ENCODE measurements at places on chromosomes 7 and 10.

- no peak for DNase-seq
Measured at GRCh38 chr7:100003711-100004661, 11.4 kb upstream of the ZKSCAN1 start.

DNA sequence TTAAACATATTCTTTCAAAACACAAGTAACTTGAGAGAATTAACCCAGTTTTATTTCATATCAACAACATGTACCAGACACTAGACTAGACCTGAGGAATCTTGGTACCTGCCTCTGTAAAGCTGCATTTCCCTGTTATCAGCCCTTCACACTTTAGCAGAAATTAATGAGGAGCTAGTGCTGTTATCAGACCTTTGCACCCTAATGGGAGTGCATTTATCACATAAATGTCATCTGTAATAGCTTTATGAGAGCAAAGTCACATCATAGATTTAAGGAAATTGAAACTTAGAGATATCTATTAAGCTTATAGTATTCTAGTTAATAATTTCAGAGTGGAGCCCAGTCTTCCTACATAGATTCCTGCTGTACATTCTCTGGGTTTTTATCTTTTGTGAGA lies 270.4 kb upstream of the YAE1 start:
- DNase-seq, result no peak

DNA sequence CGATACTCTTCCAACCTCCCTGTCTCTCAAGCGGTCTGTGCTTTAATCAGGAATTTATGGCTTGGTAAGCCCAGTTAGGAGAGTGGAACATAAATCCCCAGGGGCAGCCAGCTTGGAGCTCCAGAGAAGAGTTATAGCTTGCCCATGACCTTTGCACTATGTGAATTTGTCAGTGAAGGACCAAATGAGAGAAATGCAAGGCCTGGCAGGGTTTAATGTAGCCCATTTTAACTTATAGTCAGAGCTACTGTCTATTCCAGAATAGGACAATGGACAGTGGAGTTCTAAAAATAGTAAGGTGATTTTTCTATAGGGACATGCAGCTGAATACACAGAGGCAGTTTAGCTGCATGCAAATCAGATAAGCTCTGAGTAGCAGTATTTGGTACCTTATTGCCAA lies 142.6 kb upstream of the CAV2 start:
- DNase-seq, result no peak

DNA sequence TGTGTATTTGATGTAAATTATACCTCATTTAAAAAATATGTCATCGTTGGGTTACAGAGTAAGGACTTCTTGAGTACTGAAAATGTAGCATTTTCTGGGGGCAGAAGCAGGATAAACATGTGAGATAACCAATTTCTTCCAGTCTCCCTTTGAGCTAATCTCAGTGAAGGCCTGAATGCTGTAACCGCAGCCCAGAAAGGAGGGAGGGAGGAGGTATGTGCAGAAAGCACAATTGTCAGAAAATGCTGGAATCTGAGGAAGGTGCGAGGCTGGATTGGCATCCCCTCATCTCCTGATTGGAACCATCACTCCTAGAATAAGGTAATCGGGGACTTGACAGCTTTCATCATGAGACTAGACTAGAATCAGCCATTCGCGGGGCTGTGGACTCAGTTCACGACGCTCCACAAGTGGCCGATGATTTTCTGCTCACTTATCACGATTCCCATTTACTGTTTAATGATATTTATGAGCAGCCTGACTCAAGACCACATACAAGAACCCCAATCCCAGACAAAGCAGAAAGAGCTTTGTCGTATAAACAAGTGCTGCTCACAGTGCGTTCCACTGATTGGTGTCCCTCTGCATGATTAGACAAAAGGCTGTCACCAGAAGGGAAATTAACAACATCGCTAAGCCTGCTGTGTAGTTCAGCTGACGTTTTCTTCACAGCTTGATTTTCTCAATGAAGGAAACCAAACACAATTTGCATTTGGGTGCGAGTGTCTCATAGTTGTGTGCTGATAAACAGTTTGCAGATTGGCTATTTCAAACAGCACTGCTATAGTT lies 93.2 kb downstream of the SVIL start:
- no peak for DNase-seq

DNA sequence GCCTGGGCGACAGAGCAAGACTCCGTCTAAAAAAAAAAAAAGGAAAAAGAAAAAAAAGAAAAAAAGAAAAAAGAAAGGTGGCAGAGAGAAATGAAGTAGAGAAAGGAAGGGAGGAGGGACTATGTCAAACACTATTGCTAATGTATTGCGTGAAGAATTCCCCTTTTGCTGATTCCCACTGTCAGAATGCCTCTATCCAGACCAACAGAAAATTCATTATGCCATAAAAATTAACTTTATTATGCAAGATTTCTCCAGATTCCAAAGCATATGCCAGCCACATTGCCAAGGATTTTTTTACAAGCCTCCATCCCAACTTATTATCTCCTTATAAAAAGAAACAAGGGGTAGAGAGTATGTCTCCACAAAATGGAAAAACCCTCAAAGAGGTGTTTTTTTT lies 209.3 kb downstream of the MTERF1 start:
- DNase-seq, result no peak

GRCh38 chr10:131735577-131735976 lies 165.2 kb upstream of the PPP2R2D start:
- no peak for DNase-seq

- DNase-seq, result no peak
Measured at GRCh38 chr7:5793361-5794072, 12.1 kb upstream of the RNF216 start.

- no peak for DNase-seq
Measured at GRCh38 chr10:85602713-85603112, 763.9 kb downstream of the GRID1 start.

DNA sequence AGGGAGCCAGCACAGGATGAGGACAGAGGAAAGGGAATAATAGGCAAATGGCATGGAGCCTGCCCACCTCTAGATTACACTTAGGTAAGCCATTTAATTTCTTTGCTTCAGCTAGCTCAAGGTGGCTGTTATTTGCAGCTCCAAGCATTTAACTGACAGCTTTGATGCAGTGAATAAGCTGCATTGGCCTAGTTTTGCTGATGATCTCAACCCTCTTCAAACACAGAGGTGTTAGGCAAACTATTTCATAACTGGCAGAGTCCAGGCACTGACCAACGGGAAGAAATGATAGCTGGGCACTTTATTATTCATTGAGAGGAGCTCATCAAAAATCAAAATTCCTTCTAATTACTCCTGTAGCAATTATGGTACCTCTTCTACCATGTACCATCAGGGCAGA lies 317.4 kb downstream of the BMPER start:
- DNase-seq, result no peak

DNA sequence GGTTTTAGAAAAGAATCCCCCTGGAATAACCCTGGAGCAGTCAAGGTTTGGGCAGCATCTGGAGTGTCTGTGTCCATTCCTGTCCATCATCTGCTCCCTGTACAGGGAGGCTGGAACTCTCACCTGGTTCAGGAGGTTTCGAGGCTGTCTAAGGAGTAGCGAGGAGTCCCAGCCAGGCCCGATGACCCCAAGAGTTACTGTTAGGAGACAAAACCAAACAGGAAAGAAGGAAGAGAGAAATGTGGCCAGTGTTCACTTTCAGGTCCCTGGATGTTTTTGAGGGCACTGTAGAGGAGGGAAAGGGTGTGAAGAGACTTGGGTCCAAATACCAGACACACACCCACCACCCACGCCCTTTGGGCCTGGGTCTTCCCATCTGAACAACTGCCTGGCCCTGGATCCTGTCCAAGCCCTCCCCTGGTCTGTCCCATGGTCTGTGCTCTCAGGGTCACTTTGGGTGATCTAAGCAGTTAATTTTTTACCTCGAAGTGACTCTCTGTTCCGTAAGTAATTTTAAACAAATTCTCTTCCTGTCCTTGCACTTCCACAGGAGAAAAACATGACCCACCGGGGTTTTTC lies 117.1 kb downstream of the ZMIZ1 start:
- no peak for DNase-seq

- DNase-seq, result no peak
Measured at GRCh38 chr10:86690657-86691084, 22.4 kb downstream of the LDB3 start.

DNA sequence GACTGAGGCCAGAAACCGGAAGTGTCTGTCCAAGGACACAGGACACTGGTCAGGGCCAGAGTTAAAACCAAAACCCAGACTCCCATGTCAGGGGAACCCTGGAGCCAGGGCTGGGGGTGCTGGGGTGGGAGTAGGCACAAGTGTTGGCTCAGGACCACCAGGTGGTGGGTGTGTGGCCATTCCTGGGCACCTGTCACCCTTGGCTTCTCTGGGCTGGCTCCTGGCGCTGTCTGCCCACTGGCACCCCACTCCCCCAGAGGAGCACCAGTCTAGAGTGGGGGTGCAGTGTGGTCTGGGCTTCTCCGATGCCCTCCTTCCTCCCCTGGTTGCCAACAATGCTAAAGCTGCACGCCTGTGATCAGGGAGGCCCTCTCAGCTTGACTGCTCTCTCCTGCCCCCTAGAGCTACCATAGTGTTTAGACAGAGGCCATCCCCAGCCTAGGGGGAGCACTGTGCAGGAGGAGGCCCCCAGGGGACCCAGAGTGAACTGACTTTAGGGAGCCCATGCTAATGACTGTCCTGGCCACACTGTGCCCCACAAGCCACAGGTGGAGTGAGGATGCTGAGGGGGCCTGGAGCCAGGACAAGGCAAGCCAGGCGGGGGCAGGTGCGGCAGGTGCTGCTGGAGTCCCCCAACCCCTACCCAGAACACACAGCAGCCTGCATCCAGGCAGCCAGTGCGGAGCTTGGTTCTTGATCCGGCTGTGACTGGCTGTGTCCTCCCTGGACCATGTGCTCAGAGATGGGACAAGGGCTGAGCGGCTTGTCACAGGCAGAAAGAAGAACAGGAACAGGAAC lies 11.0 kb downstream of the RASGEF1A start:
- peak; percentile 62 for DNase-seq

GRCh38 chr7:343227-343822 lies 53.4 kb downstream of the FOXL3 start:
- DNase-seq, result no peak

DNA sequence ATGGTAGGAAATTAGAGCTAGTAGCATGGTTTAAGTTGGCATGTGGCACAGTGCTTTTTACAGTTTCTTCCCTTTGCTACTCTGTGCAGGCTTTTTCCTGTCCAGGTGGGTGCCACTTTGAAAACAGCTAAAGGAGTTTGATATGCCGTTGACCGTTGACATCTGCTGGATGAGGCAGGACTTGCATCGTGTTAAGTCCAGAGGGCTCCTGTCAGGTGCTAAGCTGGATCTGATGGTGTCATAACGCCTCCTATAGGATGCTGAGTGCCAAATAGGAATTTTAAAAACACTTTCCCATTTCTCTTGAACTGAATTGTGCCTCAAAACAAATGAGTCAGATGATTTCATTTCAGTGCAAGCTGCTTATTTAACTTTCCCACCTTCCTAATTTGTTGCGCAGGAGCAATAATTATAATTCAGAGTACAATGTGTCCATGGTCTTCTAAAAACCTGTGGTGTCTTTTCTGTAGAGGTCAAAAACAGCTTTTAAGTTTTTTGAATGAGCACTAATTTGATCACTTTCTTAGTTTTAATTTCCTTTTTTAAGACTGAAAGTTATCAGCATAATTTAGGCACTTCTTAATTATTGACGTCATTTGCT lies 178.3 kb downstream of the CDCA7L start:
- no peak for DNase-seq

DNA sequence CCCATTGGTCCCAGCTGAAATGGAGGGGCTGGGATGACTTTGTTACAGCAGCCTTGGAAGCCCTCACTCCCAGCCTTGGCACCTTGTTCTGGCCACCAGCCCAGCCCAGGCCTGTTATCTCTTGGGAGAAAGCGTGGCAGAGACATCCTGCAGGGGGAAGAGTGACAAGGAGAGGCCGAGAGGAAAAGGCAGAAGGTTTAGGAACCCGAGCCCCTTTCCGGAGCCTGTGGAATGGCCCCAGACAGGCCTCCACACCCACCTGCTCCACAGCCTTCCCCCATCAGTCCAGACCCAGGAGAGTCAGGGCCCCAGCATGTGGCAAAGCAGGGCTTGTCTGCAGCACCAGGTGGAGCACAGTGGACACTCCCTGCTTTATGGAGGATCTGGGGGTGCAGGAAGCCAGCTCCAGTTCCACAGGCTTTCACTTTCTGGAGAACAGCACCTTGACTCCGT lies 24.1 kb upstream of the TRIM8 start:
- no peak for DNase-seq

DNA sequence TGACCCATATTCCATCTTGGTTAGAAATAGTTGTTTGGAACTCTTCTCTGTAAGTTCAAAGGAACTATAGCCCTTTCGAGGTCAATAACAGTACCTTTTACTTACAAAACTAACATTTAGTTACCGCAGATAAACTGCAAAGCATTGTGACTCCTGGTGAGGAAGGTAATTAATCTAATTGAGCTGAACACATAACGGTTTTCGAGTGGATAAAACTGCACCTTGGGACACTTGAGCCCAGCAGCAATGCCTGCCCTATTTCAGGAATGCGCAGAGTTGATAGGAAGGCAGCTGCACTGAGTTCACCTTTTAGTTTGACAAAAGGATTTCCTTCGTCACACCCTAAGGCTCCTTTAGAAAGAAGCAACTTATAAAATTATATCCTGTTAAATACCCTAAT lies 75.4 kb downstream of the JAZF1 start:
- no peak for DNase-seq

DNA sequence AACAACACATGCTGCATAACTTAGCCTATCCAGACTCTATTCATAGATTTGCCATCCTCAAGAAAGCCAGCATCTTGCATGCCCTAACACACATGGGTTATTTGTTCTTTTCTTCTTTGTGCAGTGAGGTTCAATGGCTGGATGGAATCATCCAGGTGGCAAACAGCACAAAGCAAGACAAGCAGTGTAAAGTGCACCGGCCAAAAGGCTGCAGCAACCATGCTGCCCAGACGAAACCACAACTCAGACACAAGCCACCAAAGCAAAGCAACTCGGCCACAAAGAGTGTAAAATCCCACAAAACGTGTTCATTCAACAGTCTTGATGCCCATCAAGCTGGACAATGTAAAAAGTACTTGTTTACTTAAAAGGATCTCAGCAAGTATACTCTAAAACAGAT lies 76.9 kb downstream of the PIP4K2A start:
- DNase-seq, result no peak

DNA sequence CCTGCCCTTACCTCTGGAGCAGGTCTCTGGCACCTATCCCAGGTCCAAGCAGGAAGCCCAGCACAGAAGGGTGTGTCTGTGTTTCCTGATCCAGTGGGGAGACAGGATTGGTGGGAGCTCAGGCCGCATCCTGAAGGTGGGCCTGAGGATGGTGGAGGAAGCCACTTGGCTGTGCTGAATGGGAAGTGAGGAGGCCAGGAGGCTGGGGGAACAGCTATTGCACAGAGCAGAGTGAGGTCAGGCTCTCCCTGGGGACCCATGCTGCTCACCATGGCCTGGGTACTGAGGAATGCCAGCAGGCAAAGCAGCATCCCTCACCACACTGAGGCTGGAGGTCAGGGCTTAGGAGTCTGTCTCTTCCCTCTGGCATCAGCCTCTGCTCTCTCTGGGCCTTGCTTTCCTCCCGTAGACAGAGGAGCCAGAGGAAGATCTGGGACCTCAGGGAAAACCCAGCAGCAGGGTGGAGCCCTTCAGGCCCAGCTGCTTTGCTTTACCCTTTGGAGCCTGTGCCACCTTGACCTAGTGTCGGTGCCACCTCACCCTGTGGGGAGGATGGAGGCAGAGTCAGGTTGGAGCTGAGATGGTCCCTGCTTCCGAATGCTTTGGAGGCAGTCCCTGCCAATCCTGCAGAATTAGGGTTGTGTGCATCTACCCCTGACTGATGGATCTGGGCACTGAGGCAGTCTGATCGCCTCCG lies 39.0 kb downstream of the CDH23 start:
- DNase-seq, result no peak

GRCh38 chr7:5596046-5596895 lies 172.6 kb upstream of the TNRC18 start:
- DNase-seq, result no peak
